ENCODE measurements at places on chromosomes 16 and 17. TPM values are rescaled to one million over a fixed set of nuclear protein-coding genes. Genes with fewer than 3 reads are reported as not detected.

AKTIP gene
- total RNA-seq, result 43.7 TPM

KDM6B gene
- 88.4 TPM for total RNA-seq

FOXJ1 gene
- 2.0 TPM for total RNA-seq

NPIPB6 gene
- total RNA-seq, result 6.6 TPM

SULT1A2 gene
- total RNA-seq, result 0.90 TPM

DNA sequence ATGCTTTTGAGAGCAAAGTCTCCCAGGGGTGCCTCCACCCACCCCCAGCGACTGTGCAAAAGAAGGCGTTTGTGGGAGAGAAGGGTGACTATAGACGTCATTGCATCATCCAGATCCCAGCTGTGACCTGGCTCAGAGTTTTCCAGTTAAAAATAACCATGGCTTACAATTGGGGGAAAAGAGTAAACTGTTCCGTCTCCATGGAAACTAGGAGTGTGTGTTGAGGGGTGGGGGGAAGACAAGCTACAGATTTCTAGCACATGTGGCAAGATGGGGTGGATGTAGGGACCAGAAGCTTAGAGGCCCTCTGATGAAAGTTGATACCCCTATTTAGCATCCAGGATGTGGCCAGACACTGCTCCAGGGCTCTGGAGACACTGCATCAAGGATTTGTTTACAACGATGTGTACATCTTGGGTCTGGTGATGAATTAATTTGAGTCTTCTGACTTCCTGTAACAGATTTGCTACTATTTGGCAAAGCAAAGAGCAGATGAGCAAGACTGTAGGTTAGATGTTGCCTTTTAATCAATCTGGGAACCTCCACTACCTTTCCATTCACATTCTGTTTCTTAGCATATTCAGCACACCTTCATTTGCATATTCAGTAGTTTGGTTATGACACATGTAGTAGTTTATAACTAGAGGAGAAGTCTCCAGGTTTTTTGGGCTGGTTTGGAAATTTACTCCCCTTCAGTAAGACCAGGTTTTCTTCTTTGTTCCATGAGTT is 6.2 kb upstream of the DUSP14 start:
- DNase-seq, result no peak

DNA sequence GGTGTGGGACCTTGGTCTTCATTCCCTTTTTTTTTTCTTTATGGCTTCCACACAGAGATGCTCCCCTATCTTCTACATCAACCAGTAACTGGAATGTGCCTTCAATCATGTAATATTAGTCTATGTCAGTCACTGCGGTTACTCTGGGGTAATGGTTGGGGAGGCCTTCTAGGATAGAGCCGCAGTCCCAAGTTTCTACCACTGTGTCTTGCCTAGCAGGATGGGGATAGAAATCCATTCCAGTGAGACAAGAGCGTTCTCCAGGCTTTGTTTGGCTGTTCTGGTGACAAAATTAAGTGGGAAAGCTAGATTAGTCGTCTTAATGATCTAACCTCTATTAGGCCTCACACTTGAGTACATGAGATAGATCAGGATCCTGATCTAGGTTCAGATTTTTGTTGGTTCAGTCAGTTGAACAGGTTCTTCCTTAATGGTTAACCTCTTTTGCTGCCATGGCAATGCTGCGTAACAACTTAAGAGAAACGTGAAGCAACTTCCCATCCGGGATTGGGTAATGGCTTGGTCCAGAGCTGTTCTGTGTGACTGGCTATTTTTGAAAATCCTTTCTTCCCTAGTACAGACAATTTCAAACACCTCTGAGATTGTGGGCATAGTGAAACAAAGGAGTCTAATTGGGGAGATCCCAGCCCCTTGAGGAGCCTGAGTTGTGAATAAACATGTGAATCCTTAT is 8.7 kb downstream of the MSL1 start:
- no peak for DNase-seq

DNA sequence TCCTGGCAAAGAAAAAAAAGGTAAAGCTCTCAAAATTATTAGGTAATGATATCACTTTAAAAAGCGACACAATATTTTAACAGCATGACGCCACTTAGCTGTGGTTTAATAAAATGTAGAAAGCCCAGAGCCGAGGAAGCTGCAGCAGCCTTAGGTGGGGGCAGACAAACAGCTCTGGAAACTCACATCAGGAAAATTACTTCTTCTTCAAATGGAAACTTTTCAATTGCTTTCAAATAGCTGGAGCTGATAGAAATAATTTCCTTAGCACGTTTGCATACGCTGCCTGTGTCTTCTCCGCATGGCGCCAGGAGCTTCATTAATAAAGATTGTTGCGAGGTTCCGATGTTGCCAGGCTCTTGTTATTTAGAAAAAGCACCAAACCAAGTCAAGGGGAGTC is 835.3 kb upstream of the EEF2KMT start:
- DNase-seq, result no peak

- DNase-seq, result no peak
Observed at GRCh38 chr17:78526231-78527025, 50.8 kb downstream of the DNAH17 start.

DNA sequence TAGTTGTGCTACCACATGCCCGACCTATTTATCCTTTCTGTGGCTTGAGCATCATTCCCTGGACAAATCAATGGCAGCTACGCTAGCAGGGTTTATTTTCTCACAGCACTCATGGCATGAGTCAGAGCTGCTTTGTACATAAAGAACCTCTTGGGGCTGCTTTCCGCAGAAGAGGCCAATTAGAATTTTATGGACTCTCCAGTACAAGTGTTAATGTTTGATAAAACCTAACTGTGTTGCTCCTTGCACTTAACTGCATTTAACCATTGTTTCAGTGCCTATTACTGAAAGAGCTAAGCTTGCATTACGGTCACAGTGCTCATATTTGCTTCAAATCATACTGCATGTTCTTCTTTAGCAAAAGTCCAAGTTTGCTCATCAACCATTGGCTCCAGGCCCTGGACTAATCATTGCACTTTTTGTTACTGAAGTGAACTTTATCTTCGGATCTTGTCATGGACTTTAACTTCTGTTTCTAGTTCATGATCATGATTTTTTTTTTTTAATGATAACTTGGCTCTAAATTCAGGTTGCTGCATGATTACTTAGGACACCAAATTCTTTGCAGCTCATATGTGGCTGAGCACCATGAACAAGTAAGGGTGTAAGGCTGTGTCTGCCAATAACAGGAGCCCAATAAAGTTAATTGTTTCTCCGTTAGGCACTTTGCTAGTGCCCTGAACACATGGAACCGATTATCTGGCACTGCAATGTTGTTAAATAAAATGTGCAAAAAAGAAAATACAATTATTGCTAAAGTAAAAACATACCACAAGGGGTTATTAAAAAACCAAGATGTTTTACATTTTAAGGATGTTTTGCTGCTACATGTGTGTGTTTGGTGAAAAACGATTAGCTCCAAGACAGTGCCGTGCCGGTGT is 492.2 kb downstream of the KCNJ2 start:
- DNase-seq, result no peak

DNA sequence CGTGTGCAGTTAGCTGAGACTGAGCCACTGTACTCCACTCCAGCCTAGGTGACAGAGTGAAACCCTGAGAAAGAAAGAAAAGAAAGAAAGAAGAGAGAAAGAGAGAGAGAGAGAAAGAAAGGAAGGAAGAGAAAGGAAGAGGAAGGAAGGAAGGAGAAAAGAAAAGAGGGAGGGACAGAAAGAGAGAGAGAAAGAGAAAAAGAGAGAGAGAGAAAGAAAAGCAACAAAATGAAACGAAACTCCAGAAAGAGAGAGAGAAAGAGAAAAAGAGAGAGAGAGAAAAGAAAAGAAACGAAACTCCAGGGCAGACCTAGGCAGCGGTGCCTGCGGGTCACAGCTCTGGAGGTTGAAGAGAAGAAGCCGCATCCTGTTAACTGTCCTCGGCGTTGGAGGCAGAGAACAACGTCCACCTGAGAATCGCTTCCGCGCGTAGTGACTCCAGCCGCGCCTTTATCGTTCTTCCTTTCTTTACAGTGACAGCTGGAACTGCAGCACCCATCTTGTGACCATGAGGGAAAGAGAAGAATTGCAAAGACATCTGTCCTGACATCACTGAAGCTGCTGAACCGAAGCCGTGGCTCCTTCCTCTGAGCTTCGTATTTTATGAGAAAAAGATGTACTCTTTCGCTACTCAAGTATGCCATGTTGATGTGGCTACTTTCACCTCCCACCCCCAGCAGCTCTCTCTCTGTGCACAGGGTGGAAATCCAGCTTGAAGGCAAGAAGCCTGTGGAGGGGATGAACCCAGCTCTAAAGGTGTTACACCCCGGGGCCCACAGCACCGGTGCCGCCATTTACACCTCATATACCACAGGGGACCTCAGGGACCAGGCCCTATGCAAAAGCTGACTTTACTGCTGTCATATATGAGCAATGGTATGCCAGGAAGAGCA is 56.9 kb upstream of the DOC2B start:
- DNase-seq, result no peak

GRCh38 chr17:10327640-10328039 is 45.2 kb downstream of the MYH13 start:
- peak; percentile 92 for DNase-seq

DNA sequence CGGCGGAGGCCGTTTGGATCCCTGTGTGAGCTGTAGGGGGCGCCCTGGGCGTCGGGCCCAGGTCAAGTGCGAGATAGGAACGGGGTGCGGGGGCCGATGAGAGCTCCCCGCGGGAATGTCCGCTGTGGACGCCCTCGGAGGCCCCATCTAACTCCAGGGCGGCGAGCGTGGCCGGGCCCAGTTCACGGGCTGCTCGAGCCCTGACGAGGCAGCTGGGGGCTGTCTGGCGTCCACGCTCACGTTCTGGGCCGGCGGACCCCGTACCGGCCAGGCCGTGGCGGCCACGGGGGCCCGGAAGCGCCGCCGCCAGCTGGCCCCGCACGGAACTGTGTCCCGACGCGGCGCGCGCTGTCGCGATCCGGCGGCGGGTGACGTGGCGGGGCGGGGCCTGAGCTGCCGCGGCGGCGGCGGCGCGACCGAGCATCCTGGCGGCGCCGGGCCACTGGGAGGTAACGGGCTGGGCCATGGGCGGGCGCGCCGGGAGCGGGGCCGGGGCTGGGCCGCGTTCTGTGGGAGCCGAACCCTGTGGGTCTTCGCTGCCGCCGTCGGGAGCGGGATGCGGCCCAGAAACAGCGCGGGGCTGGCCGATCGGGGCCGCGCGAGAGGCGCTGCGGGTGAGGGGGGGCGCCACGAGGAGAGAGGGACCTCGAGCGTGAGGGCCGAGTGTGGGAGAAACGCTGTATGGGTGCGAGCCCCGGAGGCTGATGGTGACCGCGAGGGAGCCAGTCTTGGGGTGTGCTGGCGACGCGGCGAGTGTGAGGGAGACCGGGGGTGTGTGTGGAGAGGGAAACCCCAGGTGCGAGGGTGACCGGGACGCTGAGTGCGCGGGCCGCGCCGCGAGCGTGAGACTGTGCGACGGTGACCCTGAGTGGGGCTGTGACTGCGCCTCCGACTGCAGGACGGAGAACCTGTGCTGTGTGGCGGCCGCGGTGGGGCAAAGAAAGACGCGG is at the start of gene SLC7A6:
Gene SLC7A6, plus strand, starts transcription at position 399 of the 950 bp plus-strand sequence. CDS start 10,201 bp downstream, outside the sequence.
- DNase-seq, result peak; percentile 85

DNA sequence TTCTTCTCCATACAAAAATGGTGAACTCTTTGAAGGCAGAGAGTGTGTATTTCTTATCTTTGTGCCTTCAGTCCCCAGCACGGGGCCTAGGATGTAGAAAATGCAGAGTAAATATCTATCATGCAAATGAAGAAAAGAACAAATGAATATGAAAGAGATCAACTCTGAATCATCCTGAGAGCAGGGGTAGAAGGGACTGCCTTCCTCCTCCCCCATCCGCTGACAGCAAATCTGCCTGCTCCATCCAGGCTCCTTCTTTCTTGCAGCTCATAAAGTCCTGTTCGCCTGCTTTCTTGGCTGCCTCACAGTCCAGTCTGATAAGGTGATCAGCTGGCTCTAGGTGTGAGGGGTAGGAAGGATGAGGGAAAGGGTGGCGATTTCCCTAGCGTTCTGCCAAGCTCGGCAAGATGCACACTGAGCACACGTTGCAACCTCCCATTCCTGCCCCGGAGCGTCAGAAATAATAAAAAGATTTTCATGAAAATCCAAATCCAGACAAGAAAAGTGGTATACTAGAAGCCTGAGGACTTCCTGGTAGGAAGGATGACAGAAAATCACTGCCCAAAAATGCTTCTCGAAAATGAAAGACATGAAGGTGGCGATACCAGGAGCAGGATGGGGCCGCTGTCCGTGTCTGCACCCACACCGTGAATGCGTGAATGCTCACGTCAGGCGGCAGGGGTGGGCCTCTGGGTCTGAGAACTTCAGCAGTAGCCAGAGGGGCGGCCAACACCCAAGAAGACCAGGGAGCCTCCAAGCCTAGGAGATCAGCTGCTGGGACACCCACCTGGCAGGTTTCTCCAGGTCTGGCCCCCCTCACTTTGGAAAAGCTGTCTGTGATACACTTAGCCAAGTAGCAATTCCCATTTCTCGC is 67.1 kb downstream of the VPS53 start:
- no peak for DNase-seq

- DNase-seq, result no peak
Observed at GRCh38 chr17:82320956-82321927, 3.8 kb upstream of the CD7 start.

DNA sequence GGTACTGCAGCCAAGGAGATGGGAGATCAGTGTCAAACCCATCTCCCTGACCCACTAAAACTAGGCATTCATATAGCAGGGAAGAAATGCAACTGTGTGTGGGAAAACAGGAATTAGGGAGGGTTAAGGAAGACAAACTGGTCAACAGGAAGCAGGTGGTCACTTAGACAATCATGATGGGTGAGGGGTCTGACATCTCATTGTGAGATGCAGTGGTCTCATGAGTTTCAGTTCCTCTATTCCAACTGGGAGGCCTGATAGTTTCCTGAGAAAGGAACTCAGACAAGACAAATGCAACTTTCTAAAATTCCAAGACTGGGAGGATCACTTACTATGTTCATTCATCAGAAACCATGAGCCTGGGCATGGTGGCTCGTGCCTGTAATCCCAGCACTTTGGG is 361.4 kb upstream of the C16orf82 start:
- no peak for DNase-seq

DNA sequence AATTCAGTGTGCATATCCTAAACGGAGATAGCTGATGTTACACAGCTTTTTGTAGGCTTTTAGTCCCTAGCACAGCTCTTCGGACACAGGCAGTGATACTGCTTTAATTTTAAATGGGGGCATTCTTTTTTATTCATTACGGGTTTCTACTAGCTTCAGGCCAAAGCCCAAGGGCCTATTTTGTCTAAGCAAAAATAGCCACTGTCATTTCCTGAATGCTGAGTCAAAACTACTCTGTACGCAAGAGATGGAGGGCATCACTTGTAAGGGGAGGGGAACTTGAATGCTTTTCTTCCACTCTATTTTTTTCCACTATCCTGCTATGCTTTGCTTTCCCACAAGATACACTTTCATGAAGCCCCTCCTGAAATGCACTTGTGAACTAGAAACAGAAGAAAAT is 360.7 kb downstream of the PMP22 start:
- no peak for DNase-seq

DNA sequence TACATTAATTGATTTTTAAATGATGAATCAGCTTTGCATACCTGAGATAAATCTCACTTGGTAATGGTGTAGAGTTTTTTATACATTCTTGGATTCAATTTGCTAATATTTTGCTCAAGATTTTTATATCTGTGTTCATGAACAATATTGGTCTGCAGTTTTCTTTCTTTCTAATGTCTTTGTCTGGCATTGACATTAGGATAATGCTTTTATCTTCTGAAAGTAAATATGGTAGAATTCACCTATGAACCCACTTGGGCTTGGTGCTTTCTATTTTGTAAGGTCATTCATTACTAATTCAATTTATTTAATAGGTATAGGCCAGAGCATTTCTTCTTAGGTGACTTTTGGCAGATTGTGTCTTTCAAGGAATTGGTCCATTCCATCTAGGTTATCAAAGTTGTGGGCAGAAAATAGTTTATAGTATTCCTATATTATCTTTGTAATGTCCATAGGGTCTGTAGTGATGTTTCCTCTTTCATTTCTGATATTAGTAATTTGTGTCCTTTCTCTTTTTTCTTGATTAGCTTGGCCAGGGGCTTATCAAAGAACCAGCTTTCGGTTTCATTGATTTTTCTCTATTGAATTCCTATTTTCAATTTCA is 45.6 kb downstream of the NACA2 start:
- no peak for DNase-seq

Data from mesothelial cell of epicardium (in vitro differentiated cells).